SJCRH30 (cell line): ENCODE measurements at places on chromosomes 5 and 9. TPM values are rescaled to one million over a fixed set of nuclear protein-coding genes. Genes with fewer than 3 reads are reported as not detected.
A peak's percentile ranks its signal among the peaks of the same experiment; 100 is the strongest.

DNA sequence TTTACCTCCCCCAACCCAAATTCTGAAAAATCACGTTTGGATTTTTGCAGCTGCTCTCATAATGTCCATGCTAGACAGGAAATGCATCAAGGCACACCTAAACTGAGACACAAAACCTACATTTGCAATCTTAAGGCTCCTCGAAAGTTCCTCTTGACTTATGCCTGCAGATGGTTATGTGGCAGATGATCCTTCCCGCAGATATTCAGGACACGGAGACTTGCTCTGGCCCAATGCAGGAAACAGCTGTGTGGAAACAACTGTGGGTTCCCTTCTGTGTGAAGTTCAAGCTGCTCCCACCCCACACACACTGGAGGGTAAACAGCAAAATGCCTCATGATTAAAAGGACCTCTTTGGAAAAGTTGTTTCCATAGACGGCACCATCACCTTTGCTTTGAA is 253.8 kb downstream of the EBF1 start:
- DNase-seq = peak; percentile 57

DNA sequence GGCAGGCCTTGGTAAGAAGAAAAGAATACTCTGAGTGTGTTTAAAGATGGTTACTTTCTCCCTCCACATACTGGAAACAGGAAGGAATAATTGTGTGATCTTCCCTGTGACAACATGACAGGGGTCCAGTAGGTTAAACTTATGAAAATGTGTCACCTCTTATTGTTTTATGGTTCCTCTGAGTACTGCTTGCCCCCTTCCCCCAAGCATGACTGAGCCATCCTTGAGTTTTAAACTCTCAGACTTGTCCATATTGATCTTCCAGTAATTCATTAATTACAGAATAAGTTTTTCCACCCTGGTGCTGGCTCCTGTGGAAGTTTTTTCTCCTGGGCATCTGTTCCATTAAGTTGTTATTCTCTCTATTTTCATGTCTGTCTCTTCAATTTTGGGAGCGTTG is 95.8 kb downstream of the CNTLN start:
- DNase-seq = no peak

- peak; percentile 61 for DNase-seq
These were observed 715 bp downstream of the LCN8 start for GRCh38 chr9:136757328-136757727.

GRCh38 chr9:77486968-77487367 is 161.2 kb downstream of the GNA14 start:
- no peak for DNase-seq

DNA sequence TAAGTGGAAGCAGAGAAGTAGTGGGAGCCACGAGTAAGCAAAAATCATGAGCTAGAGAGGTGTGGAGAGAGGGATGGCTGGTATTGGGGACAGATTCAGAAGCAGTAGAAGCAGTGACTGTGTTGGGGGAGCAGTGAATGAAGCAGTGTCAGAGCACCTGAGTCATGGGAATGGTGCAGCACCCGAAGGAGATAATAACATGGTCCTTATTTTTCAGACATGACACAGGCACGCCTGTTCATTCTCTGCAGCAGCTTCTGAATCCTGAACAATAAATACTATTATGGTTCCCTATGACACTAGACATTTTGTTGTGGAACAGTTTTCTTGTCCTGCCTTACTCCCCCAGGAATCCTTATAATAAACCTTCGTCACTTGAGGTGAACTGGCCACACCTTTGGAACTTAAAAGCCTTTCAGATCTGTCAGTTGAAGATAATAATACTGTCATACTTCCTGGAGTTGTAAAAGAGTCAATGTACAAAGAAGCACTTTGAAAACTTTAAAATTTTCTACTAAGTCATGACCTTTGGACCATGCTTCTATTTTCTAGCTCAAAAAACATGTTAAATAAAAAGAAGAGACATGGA is 7.0 kb upstream of the RASA1 start:
- DNase-seq = no peak

GRCh38 chr9:135666534-135667462 is 3.7 kb downstream of the LCN9 start:
- no peak for DNase-seq

GRCh38 chr5:126846344-126846743 is 69.4 kb downstream of the LMNB1 start:
- DNase-seq = no peak

DNA sequence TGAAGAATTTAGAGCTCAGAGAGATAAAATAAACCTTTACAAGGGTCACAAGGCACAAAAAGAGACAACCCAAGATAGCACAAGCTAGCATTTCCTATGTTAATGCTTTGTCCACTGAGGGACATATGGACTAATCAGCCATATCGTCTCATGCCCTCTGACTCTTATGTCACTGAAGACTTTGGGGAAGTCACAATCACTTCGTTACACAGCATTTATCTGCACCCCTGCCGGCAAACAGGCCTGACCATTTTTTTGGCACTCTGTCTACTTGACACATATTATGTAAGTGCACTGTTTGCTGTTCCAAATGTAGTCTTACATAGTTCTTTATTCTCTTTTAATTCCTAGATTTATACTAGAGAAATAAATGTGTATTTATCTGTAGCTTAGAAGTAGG is 13.9 kb upstream of the BNC2 start:
- DNase-seq = peak; percentile 32

DNA sequence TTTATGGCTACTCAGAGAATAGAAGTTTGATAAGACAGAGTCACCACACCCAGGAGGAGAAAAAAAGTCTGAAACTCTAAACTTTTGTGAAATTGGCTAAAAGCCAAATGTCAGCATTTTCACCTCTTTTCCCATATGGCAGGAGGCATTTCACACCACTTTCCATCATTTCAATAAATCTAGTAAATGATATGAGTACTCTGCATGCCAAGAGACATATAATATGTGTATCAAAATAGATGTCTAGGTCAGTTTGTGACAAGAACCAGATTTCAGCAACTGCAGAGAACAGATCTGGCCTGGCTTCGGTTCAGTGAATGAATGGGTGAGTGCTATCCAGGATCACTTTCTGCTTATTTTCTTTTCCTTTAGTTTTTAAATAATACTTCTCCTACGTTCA is 470.8 kb downstream of the ENC1 start:
- DNase-seq = no peak

- DNase-seq = no peak
These were observed 71.6 kb downstream of the FBXL7 start for GRCh38 chr5:15571618-15572017.

- peak; percentile 70 for DNase-seq
These were observed 576 bp downstream of the KIAA1958 start for GRCh38 chr9:112487008-112487798.

DNA sequence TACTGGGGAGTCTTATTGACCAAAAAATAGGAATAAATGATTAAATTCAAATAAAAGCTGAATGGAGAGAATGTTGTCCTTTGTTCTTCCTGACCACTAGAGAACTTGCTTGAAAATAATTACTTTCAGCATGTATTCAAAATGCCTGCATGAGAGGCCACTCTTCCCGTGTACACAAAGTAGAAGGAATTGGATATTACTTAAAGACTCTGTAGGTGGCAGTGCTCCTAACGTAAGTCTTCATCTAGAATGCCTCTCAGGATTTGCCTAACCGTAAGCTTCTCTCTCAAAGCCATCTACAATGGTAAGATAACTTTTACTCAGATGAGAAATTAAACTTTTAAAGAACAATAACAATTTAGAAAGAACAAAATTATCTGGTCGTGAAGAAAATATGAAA is 620.0 kb upstream of the CCNG1 start:
- no peak for DNase-seq

DNA sequence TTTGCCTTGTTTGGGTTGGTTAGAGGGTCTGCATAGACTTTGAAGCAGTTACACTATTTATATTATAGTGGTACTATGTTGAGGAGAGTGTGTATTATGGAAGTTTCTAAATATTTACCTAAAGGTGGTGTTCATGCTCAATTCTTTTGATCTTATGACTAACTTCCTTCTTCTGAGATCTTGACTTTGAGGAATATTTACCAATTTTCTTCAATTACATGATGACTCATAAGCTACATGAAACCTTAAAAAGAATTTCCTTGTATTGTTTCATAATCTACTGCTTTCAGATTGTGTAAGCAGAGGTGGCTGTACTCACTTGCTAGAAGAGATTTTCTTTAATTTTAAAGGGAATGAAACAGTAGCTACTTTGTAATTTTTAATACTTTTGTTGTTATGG is 276.1 kb downstream of the TAF11L14 start:
- no peak for DNase-seq

- no peak for DNase-seq
These were observed 75.8 kb downstream of the CDH6 start for GRCh38 chr5:31269259-31269658.

GRCh38 chr9:130239363-130239695 is 26.2 kb upstream of the HMCN2 start:
- no peak for DNase-seq

DNA sequence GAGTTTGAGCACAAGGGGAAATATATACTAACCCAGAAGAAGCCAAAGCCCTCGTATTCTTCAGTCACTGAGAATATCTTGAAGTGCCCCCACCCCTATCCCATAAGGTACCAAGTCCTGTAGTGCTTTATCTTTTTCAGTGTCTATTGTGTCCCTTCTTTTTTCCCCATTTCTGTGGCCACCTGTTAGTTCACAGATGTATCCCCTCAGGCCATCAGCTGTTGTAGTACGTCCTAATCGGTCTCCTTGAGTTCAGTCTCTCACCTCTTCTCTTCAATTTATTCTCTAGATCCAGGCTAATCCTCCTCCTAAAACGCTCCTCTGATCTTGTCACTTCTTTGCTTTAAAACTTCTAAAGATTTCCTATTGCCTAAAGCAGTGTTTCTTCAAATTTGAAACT is 10.4 kb downstream of the RGS7BP start:
- DNase-seq = peak; percentile 64

- DNase-seq = peak; percentile 17
These were observed 65.0 kb upstream of the AFAP1L1 start for GRCh38 chr5:149206524-149207141.

- DNase-seq = peak; percentile 66
These were observed 85.0 kb upstream of the HRH2 start for GRCh38 chr5:175572886-175573285.

GRCh38 chr9:34456746-34457145 is 1.6 kb downstream of the FAM219A start:
- DNase-seq = no peak

GRCh38 chr9:69168709-69169217 is 5.3 kb upstream of the TJP2 start:
- no peak for DNase-seq

DNA sequence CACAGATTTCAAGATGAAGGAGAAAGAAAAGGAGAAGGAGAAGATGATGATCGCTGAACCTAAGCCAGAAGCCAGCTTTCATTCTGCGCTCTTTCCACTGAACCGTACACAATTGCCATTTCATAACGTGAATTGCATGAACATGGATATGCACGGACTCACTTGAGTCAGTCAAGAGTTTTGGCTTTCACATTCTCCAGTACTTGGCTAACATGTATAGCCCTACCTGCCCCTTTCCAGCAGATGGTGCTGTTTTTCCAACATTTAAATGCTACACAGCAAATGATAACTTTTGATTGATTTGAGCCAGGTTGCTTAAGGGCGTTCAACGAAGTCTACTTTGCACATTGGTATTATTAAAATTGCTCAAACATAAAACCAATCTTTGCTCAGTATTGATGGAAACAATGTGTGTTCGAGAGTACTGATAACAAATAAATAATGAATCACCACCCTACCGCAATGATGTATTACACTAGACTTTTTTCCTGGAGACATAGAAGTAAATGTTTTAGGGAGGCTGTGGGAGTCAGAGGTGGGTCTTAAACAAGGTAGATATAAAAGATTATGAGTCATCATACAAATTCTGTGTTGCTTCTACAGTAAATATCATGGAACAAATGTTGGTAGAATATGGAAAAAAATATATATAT is 196.4 kb downstream of the TRPM3 start:
- DNase-seq = peak; percentile 62

DNA sequence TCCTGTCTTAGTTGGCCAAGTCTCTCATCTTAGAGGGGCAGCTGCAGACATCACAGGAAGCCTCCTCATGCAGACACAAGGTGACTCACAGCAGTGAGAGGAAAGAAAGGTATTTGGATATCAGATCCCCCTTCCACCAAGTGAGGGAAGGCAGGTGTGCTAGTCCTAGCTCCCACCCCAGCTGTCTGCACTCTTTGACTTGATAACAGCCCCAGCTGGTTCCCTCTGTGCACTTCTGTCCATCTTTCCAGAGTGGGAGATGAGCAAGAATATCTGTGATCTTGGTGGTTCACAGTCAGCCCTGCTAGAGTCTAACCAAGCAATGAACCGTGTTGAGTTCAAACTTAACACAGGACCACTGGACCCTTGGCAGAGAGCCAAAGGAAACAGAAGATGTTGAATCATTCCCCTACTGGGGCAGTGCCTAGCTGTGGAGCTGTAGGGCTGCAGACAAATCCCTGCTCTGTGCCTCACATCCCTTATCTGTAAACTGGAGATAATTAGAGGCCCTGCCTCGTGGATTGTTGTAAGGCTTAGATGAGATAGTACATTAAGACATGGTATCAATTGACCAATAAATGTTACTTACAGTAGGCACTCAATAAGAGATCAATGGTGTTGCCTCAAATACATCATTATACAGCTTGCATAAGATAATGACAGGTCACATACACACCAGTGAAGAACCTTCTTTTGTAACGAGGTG is 39.1 kb downstream of the SH3RF2 start:
- DNase-seq = peak; percentile 36

DNA sequence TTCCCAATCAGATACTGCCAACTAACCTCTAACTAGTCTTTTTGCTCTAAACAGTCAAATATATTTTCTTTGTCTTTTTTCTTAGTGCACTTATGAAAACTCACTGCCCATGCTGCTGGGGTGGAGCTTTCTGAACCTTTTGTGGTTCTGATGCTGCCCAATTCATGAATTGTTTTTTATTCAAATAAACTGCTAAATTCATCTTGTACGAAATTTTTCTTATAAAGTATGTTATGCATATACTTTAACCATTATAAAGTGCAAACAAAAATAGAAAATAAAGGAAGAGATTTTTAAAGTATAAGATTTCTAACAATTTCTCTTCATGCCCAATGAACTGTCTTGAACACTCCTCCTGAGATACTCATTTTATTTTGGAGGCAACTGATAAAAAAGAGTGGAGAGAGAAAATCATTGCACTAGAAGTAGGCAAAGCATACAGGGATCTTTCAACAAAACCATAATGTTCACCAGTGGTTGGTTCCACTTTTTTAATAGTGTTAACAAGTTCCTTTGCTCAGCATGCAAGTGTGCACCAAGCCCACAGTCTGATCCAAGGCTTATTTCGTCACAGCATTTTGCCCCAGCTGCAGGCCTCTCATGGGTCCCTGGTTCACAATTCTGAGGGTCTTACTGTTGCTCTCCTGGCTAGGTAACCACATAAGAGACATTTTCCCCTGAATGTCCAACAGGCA is 6.2 kb upstream of the FYB1 start:
- no peak for DNase-seq

The OR1Q1 gene
- total RNA-seq = not detected in 2 replicates

The NPR3 gene
- total RNA-seq = 0.23 and 0.24 TPM in 2 replicates

The SPAAR gene
- 0.12 and 0.18 TPM in 2 replicates for total RNA-seq

The PCDH1 gene
- total RNA-seq = 0.08 and 0.20 TPM in 2 replicates

The CCNO gene
- 0.35 and 0.43 TPM in 2 replicates for total RNA-seq

The GABRA1 gene
- not detected in 2 replicates for total RNA-seq

The CNTNAP3 gene
- total RNA-seq = 10.7 and 12.3 TPM in 2 replicates

The ANKRD34B gene
- total RNA-seq = 2.9 and 3.0 TPM in 2 replicates
